MCF 10A (cell line): ENCODE measurements at places on chromosomes 5 and 9.

DNA sequence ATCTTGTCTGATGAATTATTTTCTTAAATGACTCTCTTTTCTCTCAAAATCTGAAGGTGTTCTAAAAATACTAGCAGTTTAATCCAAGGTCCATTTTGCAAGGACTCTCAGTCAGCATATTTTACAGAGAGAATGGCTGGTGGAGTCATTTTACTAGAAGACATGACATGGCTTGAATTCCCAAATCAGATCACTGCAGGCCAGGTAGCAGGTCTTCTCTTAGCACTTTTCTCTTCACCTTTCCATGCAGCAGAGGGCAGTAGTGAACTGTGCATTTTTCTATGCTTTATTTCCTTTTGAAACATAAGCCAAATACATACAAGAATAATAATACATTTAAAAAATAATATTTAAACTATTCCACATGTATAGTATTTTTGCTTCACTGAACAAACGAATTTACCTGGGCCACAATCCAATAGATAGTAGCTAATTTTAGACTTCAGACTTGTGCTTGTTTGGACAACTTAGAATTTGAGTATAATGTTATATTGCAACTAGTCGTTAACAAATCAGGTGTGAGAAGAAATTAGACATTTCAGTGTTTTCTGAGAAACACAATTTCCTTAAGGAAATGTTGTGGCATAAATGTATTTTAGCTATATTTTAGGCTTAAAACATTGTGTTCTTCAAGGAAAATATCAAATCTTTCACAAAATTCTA, 289.4 kb upstream of the DAB2 start:
- peak; percentile 79 for DNase-seq

DNA sequence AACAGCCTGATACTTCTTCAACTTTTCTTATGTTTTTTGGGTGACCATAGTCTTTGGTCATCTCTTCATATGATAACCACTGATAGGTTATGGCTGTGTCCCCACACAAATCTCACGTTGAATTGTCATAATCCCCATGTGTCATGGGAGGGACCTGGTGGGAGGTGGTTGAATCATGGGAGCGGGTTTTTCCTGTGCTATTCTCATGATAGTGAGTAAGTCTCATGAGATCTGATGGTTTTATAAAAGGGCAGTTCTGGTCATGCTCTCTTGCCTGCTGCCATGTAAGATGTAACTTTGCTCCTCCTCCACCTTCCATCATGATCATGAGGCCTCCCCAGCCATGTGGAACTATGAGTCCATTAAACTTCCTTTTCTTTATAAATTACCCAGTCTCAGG, 8.7 kb downstream of the RHOBTB3 start:
- DNase-seq, result no peak

GRCh38 chr5:52789378-52789777, 1.7 kb downstream of the ITGA1 start:
- DNase-seq, result no peak

- DNase-seq, result peak; percentile 92
Measured at GRCh38 chr5:45385321-45386058, 310.7 kb downstream of the HCN1 start.

DNA sequence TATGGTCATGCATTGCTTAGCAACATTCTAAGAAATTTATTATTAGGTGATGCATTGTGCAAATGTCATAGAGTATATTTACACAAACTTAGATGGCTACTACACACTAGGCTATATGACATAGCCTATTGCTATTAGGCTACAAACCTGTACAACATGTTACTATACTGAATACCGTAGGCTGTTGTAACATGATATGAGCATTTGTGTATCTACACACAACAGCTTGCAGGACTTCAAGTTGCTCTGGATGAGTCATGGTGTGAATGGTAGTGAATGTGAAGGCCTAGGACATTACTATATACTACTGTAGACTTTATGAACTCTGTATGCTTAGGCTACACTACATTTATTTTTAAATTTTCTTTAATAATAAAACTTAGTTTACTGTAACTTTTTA, 107.2 kb upstream of the MAMDC2 start:
- DNase-seq, result peak; percentile 62

GRCh38 chr5:179125789-179126505, 65.8 kb downstream of the ZNF354C start:
- DNase-seq, result no peak

- no peak for DNase-seq
Measured at GRCh38 chr9:125646621-125647100, 60.3 kb downstream of the MAPKAP1 start.

GRCh38 chr9:99259231-99259918, 37.3 kb downstream of the SEC61B start:
- DNase-seq, result no peak

DNA sequence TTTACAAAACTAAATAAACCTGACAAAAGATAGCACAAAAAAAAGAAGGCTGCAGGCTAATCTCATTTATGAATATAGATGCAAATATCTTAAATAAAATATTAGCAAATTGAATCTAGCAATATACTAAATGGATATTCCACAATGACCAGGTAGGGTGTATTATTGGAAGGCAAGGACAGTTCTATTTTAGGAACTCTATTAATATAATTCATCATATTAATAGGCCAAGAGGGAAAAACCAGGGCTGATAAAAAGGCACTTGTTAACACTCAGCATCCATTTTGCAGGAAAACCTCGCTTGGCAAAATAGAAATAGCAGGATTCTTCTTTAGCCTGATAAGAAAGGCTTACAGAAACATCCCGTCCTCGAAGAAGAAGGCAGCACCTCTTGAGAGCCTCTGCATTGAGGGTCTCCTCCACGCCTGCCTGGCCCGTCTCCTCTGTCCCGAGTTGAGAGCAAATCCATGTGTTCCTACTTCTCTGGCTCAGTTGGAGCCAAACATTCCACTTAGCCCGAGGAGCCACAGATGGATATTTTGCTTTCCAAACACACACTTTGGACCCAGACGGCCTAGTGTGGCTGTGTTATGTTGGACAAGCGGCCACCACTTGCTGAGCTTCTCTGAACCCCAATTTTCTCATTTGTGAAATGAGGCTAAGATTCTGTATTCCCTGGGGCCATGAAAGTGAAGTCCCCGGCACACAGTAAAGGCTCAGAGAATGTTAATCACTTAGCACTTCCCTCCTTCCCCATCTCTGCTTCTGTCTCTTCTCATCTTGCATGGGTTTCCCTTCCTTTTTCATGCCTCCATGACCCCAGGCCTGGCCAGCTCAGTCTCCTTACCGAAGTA, 181.8 kb upstream of the MVB12B start:
- DNase-seq, result no peak

GRCh38 chr5:66169534-66169933, 25.4 kb downstream of the SREK1 start:
- no peak for DNase-seq

DNA sequence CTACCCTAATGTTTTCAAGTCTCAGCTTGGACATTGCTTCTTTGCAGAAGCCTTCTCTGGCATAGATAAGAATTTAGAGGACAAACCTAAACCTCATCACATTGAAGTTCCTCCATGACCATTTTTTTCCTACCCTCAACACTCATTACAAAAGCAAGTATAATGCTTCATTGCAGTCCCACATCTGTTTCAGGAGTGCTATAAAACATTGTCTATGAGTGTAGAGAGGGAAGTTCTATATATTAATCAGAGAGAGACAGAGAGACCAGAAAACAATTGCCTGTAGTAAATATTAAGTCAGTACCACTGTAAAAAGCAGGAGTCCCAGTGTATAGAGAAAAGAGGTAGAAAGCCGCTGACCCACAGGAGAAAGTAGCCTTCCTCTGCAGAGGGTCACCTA, 149.7 kb downstream of the PRELID2 start:
- DNase-seq, result no peak

GRCh38 chr5:310941-311434, 10.5 kb upstream of the AHRR start:
- no peak for DNase-seq

GRCh38 chr5:76292620-76293322, 110.3 kb upstream of the IQGAP2 start:
- no peak for DNase-seq

GRCh38 chr9:28758341-28758740, 1185.1 kb upstream of the C9orf72 start:
- DNase-seq, result peak; percentile 58

GRCh38 chr9:26650325-26650724, 242.3 kb downstream of the CAAP1 start:
- DNase-seq, result no peak

GRCh38 chr5:128965011-128965637, at the start of gene SLC27A6:
Gene SLC27A6 (plus strand): TSS chr5:128965488. CDS start chr5:128966138, 650 bp downstream.
- DNase-seq, result peak; percentile 68

DNA sequence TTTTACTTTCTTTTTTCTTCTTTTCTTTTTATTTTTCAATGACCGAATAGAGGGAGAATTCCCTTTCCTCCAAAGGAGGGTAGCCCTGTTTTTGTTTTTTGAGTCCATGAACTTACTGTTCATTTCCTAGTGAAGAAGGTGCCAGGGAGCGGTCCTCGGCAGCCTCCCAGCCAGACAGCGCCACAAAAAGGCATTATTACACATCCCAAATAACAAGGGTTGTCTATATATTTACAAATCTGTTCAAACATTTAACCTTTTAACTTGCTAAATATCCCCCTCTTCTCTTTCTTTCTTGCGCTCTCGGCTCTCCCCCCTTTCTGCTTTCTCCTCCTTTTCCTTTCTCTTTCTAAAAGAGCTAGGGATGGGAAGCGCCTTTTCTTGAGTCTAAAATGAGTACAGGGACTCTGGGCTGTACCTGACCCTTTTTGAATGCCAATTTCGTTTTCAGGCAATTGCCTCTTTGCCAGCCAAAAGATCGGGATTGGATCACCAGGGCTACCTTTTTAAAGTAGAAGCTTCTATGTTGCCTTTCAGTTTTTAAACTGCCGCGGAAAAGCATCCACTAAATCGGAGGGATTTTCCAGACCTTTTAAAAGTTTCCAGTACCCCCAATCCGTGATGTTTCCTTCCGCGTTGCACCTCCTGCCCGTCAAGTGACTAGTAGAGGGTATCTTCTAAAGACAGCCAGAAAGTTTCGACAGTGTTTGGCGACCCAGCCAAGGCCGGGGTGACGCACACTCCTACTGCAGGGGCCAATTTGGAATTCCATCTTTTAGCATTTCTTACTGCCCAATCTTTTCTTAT, 125.6 kb downstream of the TMEM161B start:
- no peak for DNase-seq

DNA sequence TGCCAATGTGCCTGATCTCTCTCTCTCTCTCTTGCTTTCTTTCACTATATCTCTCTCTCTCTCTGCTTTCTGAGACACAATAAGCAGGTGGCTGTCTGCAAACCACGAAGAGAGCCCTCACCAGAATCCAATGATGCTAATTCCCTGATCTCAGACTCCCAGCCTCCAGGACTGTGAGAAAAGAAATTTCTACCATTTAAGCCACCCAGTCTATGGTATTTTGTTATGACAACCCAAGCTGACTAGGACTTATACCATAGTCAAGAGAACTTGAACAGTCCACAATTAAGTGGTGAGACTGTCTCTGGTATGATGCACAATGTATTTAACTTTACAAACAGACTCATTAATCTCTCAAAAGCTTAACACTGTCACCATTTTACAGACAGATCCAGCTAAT, 67.0 kb downstream of the NFIB start:
- no peak for DNase-seq

- DNase-seq, result no peak
Measured at GRCh38 chr9:93826209-93826608, 128.9 kb downstream of the BARX1 start.

- peak; percentile 90 for DNase-seq
Measured at GRCh38 chr5:93078082-93079038, 502.7 kb downstream of the NR2F1-AS1 start.

- peak; percentile 8 for DNase-seq
Measured at GRCh38 chr5:6435356-6435755, 13.3 kb upstream of the UBE2QL1 start.

DNA sequence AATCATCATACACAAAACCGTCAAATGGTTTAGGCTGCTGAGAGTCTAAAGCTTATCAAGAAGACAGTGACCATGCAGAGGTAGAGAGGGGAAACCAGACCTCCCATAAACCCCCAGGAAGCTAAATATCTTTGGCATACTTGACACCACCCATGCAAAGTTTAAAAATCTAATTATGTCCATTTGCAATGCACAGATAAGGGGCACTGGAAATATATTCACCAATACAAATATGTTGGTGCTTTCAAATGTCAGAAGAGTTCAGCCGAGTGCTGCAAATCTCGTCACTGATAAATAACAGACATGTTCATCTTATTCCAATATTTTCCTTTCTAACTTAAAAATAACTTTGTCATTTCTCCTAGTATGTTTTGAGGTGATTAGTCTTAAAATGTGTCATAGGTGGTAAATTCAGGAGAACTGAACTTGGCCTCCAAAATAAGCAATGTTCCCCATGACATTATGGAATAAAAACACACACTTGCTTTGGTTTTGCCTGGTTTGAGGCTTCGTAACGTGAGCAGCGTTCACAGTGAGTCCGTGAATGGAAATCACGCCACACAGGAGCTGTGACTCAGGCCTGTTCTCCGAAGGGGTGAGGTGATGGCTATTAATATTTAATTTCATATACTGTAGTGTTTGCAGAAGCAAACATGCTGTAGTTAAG, 182.2 kb downstream of the AOPEP start:
- no peak for DNase-seq

GRCh38 chr5:95029569-95030366, 255.1 kb downstream of the MCTP1 start:
- peak; percentile 21 for DNase-seq

DNA sequence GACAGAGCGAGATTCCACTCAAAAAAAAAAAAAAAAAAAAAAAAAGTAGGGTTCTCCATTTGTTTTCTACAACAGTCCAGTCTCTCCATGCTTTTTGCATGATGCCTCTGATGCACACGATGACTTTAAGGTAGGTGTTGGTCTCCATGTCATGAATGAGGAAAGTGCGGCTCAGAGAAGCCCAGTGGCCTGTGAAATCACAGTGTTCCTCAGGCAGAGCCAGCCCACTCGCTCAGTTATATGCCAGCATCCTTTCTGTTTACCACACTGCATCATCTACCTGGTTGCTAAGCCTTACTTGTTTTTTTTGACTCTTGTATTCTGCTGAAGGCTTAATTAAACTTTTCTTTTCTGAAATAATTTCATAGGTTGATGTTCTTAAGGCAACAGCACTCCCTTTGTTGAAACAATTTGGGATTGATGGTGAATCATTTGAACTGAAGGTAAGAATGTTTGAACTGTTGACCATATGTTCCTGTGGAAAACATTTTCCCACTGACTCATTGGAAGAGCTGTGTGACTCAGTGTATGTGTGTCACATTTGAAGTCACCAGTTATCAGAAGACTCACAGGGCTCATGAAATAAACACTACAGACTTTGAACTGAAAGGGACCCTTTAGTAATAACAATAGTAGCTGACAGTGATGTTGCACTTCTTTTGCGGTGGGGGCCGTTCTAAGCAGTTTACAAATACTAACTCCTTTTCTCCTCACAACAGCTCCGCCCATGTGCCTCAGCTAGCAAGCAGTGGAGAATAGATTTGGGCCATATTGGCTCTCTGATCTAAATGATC, 40.2 kb downstream of the RCL1 start:
- DNase-seq, result peak; percentile 91

DNA sequence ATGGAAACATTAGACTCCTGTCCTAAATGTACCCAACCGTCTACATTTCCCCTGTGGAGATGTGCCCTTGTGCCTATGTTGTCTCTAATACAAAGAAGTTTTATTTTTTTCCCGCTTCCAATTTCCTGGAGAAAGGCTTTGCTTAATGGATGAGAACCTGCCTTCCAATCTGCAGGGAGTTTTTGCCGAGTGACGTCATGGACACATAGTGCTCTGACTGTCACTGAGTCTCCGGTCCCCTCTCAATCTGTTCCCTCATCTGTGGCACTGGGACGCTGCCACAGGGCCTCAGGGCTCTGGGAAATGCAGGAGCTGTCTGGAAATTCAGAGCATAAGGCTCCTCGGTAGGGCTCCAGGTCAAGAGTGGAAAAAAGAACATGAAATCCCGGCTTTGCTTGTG, 144.8 kb downstream of the PDZD2 start:
- no peak for DNase-seq

GRCh38 chr5:39255406-39255805, 36.0 kb upstream of the FYB1 start:
- peak; percentile 64 for DNase-seq
